ENCODE measurements at places on chromosomes 4 and X. TPM values are rescaled to one million over a fixed set of nuclear protein-coding genes. Genes with fewer than 3 reads are reported as not detected.
A peak's percentile ranks its signal among the peaks of the same experiment; 100 is the strongest.

The HPSE gene
- 3.7 TPM for polyA plus RNA-seq

The ARHGEF6 gene
- 4.1 TPM for polyA plus RNA-seq

The CYTL1 gene
- polyA plus RNA-seq = 38.0 TPM

DNA sequence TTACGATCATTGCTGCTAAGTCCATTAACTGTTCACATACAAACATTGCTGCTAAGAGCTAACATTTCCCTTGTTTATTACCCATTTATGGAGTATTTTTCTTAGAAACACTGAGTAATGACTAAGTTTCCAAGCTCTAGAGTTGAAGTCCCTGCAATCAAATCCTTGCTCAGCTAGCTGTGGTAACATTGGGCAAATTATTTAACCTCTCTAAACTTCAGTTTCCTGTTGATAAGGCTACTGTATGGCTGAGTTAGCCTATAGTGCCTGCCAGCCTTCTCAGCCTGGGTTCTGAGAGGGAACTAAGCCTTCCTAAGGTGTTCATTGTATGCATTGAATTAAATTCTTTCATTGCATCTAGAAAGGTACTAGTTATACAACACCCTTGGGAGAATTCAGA lies 15.2 kb upstream of the SCOC start:
- peak; percentile 59 for DNase-seq
- H3K4me3 ChIP-seq = no peak overlapping the region
- H3K27ac ChIP-seq = no peak overlapping the region
- peaks cover 6% of the 10 kb centered on the region for H3K4me1 ChIP-seq
- peaks cover 2% of the 10 kb centered on the region for H3K27me3 ChIP-seq

DNA sequence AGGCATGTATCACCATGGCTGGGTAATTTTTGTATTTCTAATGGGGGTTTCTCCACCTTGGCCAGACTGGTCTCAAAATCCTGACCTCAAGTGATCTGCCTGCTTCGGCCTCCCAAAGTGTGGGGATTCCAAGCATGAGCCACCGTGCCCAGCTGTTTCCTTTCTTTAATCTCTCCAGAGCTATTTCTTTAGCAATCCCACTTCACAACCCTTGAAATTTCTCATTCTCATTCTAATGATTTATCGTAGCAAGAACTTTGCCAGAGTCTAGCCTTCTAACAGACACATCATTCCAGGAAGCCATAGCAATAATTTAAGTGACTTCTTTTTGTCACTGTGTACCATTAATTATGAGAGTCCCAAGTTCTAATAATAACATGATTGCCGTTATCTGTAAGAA lies 68.6 kb downstream of the RXFP1 start:
- no peak overlapping the region for H3K4me3 ChIP-seq
- H3K36me3 ChIP-seq = no peaks in the 10 kb centered on the region
- no peaks in the 10 kb centered on the region for H3K4me1 ChIP-seq
- peak; percentile 32 for DNase-seq
- peaks cover 3% of the 10 kb centered on the region for H3K27me3 ChIP-seq

DNA sequence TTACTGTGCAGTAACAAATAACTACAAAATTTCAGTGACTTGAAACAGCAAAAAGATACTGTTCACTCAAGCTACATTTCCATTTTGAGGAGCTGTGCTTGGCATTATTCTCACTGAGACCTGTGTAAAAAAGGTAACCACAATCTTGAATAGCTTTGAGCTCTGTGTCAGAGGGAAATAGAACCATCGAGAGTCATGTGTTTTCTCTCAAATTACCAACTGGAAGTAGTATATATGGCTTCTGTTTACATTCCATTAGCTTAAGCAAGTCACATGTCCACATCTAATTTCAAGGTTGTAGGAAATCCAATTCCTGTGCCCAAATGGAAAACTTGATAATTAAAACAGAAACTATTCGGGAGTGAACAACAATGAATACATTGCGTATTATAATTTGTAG lies 82.9 kb upstream of the BANK1 start:
- H3K4me3 ChIP-seq = no peak overlapping the region
- H3K36me3 ChIP-seq = no peaks in the 10 kb centered on the region
- H3K27ac ChIP-seq = no peak overlapping the region

DNA sequence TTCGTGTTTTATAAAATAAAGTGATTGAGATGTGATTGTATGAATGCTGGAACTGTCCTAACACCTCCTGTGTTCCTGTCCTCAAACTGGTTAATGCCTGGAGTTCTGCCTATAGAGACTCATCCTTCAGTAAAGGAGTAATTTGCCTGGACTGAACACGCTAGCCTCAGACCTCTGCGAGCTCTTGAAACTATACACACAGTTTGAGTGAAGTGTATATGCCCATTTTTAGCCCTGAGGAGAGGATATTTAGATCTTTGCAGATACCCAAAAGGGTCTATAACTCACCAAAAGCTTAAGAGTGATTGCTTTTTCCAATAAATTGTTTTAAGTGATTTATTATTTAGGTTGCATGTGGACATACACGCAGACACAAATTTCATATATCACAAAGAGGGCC lies 29.9 kb upstream of the STIM2 start:
- H3K27ac ChIP-seq = no peak overlapping the region
- peaks cover 4% of the 10 kb centered on the region for H3K4me1 ChIP-seq
- no peak overlapping the region for H3K4me3 ChIP-seq
- DNase-seq = no peak
- H3K27me3 ChIP-seq = no peaks in the 10 kb centered on the region

- no peaks in the 10 kb centered on the region for H3K36me3 ChIP-seq
- H3K27ac ChIP-seq = no peak overlapping the region
- peak; percentile 67 for DNase-seq
Observed at GRCh38 chr4:101258883-101259282, 88.4 kb downstream of the PPP3CA start.

GRCh38 chr4:119337010-119337409 lies 15.1 kb upstream of the FABP2 start:
- no peaks in the 10 kb centered on the region for H3K36me3 ChIP-seq
- no peaks in the 10 kb centered on the region for H3K27me3 ChIP-seq
- no peak overlapping the region for H3K27ac ChIP-seq
- H3K4me3 ChIP-seq = no peak overlapping the region

- H3K4me1 ChIP-seq = no peaks in the 10 kb centered on the region
- H3K27ac ChIP-seq = no peak overlapping the region
- no peak for DNase-seq
- no peak overlapping the region for H3K4me3 ChIP-seq
- no peaks in the 10 kb centered on the region for H3K36me3 ChIP-seq
- no peaks in the 10 kb centered on the region for H3K27me3 ChIP-seq
Observed at GRCh38 chr4:177222781-177223180, 86.9 kb upstream of the NEIL3 start.

GRCh38 chr4:7831330-7831729 lies 108.3 kb downstream of the AFAP1 start:
- H3K27ac ChIP-seq = peak overlapping the region; percentile 90
- H3K4me1 ChIP-seq = peaks cover 45% of the 10 kb centered on the region
- H3K36me3 ChIP-seq = peaks cover 13% of the 10 kb centered on the region
- no peaks in the 10 kb centered on the region for H3K27me3 ChIP-seq
- peak; percentile 82 for DNase-seq

GRCh38 chrX:63855896-63856295 lies 70.9 kb upstream of the ARHGEF9 start:
- no peak overlapping the region for H3K4me3 ChIP-seq
- H3K27ac ChIP-seq = no peak overlapping the region

- no peaks in the 10 kb centered on the region for H3K4me1 ChIP-seq
- H3K4me3 ChIP-seq = no peak overlapping the region
- no peak overlapping the region for H3K27ac ChIP-seq
- no peaks in the 10 kb centered on the region for H3K27me3 ChIP-seq
- no peak for DNase-seq
Observed at GRCh38 chr4:11876104-11876503, 447.4 kb upstream of the HS3ST1 start.

All from endothelial cell of umbilical vein (primary cell).